A549 treated with ZK216348 at 1 μM for 4 hours (cell line): ENCODE measurements at places on chromosomes 7 and 10. TPM values are rescaled to one million over a fixed set of nuclear protein-coding genes. Genes with fewer than 3 reads are reported as not detected.

LYZL2 gene
- not detected in 5 replicates for total RNA-seq

CYP3A7 gene
- total RNA-seq = not detected in 5 replicates

BLNK gene
- not detected in 5 replicates for total RNA-seq

DPYSL4 gene
- total RNA-seq = 12.5 to 21.5 TPM (median 19.3 TPM) in 5 replicates

FGFBP3 gene
- 1.7 to 3.2 TPM (median 2.5 TPM) in 5 replicates for total RNA-seq

PNLIPRP2 gene
- 0.12 TPM in 1 of 5 replicates, not detected in the others for total RNA-seq

LRRC27 gene
- total RNA-seq = 5.9 to 7.6 TPM (median 6.1 TPM) in 5 replicates

SPRN gene
- total RNA-seq = 0.17 to 0.35 TPM (median 0.27 TPM) in 5 replicates
